Ecto neural progenitor cell (in vitro differentiated cells): ENCODE measurements at places on chromosomes 3 and 15.
A peak's percentile ranks its signal among the peaks of the same experiment; 100 is the strongest.

DNA sequence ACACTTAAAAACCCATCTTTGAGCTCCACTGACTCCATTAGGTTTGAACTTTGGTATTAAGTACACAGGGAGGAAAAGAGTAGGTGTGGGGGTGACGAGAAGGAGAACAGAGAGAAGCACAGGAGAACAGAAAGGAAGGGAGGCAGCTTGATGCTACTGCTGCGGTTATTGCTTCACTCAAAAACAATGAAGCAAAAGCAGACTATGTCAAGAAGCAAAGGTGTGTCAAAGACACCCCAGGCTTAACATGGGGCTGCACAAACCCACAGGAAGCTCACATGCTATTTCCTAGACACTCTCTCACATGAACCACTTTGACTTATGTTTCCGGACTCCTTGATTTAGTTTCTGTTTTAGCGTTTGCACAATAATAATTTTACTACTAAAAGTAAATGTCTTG lies 961.0 kb upstream of the CFAP20DC start:
- no peak for DNase-seq

GRCh38 chr3:33874815-33875214 lies 76.4 kb downstream of the PDCD6IP start:
- no peak for DNase-seq

GRCh38 chr15:45242289-45242688 lies 9.7 kb upstream of the SLC28A2 start:
- no peak for DNase-seq

DNA sequence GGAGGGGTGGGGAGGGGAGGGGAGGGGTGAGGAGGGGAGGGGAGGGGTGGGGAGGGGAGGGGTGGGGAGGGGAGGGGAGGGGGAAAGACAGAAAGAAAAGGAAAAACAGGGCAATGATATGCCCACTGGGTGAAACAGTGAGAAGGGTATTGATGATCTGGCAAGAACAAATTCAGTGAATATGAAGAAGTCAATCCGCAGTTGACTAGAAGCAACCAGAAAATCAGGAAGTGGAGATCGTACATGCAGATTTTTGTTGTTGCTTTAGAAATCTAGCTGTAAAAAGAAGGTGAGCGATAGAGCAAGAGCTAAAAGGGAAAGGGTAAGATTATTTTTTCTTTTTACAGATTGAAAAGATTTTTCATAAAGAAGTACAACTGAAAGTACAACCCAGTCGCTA lies 47.6 kb upstream of the ARF4 start:
- DNase-seq: no peak

DNA sequence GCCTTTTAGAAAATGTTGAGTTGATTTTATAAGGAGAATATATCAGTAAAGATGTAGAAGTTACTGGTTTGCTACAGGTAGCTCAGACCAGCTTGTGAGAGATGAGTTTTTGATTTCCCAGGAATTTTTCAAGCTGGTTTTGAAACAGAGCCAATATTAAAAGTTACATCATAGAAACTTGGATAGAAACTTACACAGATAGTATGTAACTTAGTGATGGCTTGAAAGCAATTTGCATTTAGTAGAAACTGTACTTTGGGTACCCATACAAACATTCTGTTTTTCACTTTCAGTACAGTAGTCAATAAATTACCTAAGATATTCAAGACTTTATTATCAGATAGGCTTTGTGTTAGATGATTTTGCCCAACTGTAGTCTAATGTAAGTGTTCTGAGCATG lies 93.4 kb downstream of the RBMS3 start:
- DNase-seq: no peak

GRCh38 chr3:126118591-126118990 lies 34.7 kb upstream of the SLC41A3 start:
- DNase-seq: peak; percentile 34

- DNase-seq: peak; percentile 68
Observed at GRCh38 chr15:83559310-83559966, 94.5 kb upstream of the ADAMTSL3 start.

DNA sequence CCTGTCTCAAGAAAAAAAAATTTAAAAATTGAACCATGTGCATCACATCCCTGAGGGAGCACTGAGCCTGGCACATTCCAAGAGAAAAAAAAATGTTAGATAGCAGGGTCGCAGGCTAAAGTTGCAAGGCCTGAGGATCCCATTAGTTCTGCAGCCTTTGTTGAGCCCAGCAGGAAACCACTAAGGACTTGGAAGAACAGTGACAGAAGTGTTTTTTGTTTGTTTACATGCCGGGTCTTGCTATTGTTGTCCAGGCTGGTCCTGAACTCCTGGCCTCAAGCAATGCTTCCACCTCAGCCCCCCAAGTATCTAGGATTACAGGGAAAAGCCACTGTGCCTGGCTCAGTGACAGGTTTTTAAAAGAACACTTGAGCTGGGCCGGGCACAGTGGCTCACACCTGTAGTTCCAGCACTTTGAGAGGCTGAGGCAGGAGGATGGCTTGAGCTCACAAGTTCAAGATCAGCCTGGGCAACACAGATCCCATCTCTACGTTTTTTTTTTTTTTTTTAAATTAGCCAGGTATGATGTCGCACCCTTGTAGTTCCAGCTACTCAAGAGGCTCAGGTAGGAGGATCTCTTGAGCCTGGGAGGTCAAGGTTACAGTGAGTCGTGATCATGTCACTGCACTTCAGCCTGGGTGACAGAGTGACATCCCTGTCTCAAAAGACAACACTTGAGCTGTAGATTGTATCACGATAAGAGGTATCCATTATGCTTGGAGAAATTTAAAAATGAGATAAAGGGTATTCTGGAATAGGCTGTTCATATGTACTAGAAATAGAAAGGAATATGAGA lies 15.2 kb downstream of the CHAC1 start:
- no peak for DNase-seq

- DNase-seq: no peak
Observed at GRCh38 chr15:98904544-98904943, 103.0 kb downstream of the PGPEP1L start.

DNA sequence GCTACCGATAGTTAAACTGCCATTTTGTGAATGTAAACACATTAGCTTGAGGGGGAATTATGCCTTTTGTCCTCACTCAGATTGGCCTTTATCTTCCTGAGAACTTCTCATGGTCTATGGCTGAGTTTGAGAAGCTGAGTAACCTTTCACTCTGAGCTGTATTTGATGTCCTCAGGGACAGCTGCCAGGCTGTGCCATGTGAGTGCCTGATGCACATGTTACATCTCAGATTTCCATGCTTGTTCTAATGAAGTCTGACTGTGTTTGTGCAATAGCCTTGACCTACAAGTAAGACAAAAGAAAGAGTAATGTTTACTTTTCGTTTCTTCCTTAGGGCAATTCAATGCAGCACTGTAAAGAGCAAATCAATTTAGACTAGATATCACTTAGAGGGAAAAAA lies 44.1 kb upstream of the ARL6 start:
- no peak for DNase-seq

DNA sequence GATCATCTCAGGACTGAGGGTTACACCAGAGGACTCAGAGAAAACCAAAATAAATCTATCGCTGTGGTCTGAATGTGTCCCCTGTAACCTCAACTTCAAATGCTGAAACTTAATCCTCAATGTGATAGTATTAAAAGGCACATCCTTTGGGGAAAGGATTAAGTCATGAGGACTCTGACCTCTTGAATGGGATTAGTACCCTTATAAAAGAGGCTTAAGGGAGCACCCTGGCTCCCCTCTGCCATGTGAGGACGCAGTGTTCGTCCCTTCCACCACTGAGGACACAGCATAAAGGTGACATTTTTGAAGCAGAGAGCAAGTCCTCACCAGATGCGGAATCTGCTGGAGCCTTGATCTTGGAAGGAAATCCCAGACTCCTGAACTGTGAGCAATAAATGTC lies 39.5 kb downstream of the SRPRB start:
- DNase-seq: no peak

- DNase-seq: no peak
Observed at GRCh38 chr3:15280853-15281532, 51.4 kb downstream of the SH3BP5 start.

DNA sequence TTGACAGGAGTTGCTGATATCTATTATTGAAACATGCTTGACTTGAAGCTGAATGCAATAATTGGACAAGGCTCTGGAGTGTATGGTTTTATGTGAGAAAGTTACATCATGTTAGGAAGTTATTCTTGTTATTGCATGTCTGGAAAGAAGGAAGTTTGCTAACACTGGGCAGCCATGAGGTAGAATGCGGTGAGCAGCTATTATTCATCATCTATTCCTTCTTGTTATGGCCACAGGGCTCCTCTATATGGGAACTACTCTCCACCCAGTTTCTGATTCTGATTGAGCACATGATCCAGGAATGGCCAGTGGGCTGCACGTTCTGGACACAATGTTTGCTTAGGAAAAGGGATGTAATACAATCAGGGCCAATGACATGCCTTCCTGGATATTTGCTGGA lies 37.8 kb upstream of the SCN5A start:
- no peak for DNase-seq

DNA sequence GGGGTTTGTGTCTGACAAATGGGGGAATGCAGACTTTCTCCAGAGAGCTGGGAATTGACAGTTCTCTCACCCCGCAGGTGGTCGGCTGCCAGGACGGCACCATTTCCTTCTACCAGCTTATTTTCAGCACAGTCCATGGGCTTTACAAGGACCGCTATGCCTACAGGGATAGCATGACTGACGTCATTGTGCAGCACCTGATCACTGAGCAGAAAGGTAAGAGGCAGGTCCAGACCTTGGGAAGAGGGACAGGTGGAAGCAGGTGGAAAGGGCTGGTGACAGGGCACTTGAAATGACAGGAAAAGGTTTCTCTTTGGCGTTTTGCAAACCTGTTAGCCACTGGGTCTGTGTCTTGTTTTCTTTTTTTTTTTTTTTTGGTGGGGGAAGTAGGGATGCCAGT lies 36.6 kb downstream of the IFT122 start:
- DNase-seq: no peak

GRCh38 chr3:106119614-106120082 lies 250.8 kb upstream of the CBLB start:
- no peak for DNase-seq

GRCh38 chr3:154583086-154583634 lies 153.2 kb upstream of the GPR149 start:
- DNase-seq: no peak

DNA sequence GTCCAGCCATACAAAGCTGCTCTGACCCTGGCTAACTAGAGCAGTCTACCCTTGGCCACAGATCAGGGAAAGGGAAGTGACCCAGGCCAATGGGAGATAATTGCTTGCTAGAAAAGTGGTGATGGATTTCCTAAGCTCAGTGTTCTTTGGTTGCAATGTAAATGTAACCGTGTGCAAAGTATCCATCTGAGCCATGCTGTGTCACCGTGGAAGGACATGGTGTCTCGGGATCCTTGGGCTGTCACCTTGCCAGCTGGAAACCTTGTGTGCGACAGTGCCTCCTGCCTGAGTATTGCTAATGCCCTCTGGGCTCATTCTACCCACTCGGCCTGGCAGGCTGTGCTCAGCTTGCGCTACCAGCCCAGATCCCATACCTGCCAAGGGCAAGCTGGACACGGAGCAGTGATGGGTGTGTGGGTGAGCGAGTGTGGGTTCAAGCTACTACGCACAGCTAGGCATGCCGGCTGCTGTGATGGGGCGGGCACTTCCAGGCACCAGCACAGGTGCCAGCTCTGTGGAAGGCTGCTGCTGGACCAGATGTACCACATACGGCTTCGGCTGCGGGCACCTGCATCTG lies 10.7 kb upstream of the SIAH2 start:
- DNase-seq: no peak

- DNase-seq: no peak
Observed at GRCh38 chr3:39783680-39784079, 25.7 kb upstream of the MYRIP start.

- no peak for DNase-seq
Observed at GRCh38 chr3:65268426-65268825, 580.6 kb upstream of the ADAMTS9 start.

- DNase-seq: no peak
Observed at GRCh38 chr3:142912402-142913172, 23.7 kb upstream of the PCOLCE2 start.

DNA sequence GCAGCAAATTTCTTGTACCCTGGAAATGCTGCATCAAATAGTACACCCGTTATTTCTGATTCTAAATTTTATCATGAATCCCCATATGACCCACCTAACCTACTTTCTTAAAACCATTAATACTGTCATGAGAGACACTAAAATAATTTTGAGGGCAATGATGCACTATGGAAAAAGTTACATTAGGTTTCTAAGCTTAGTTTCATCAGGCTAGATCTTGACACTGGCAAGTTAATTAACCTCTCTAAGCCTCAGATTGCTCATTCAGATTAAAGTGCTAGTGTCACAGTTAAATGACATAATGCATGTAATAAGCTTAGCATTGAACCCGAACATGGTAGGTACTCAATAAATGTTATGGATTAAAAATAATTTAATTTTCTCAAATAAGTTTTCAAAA lies 8.2 kb downstream of the GOLIM4 start:
- DNase-seq: no peak

DNA sequence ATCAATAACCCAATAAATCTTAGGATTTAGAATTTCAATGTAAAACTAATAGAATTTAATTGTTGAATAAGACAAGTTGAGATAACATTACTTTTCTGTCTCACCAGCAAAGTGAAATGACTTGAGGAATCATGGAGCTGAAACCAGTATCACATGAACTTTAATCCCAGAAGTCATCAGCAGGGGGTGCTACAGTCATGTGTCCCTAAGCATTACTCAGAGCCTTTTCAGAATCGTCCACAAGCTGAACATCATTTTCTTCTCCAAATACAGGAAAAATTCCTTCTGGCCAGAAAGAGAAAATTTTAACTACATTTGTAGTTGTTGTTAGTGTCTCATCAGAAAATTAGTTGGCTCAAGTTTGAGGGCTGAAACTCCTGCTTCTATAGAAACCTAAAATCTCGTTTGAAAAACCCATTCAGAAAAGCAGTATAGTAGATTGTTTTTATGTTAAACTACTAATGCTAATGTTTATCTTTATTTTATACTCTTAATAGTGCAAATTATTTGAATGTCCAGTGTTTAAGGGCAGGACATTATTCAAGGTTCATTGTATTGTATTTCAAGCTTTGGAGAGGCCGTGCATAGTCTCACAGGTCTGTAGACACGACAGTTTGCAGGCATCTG lies 384.1 kb downstream of the PLOD2 start:
- peak; percentile 51 for DNase-seq

DNA sequence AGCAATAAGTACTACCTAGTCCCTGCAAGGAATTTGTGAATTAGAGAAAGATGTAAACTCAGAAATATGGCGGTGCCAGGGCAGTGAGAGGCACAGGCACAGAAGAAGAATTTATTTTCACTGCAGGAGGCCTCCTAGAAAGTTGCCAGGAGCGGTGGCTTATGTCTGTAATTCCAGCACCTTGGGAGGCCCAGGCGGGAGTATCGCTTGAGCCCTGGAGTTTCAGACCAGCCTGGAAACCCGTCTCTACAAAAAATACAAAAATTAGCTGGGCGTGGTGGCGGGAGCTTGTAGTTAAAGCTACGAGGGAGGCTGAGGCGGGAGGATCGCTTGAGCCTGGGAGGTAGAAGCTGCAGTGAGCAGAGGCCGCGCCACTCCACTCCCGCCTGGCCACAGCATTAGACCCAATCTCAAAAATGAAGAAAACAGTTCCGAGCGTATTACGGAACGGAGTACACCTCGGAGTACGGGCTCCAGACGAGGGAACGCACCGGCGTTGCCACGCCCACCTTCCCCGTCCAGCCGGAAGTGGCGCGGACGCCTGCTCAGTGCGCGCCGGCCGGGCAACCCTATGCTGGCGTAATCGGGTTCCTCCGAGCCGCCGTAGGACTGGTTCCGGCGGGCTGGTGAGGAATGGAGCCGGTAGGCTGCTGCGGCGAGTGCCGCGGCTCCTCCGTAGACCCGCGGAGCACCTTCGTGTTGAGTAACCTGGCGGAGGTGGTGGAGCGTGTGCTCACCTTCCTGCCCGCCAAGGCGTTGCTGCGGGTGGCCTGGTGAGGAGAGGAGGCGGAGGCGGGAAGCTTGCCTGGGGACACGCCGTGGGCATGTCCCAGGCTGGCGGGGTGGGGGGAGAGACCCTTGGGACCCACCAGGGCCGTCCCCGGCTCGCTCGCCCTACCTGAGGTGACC lies at the start of gene FBXO22:
Gene FBXO22, plus strand, starts transcription at position 548 of the 909 bp plus-strand sequence. Its CDS starts 86 bp downstream, at position 634.
- peak; percentile 94 for DNase-seq
